Neural crest cell (in vitro differentiated cells): ENCODE measurements at places on chromosomes 6 and 20.

- H3K27me3 ChIP-seq = no peaks in the 10 kb centered on the region
- no peak for DNase-seq
- peaks cover 22% of the 10 kb centered on the region for H3K36me3 ChIP-seq
- no peak overlapping the region for H3K27ac ChIP-seq
- H3K4me1 ChIP-seq = peaks cover 22% of the 10 kb centered on the region
Measured at GRCh38 chr6:157879873-157880254, 56.8 kb downstream of the SNX9 start.

GRCh38 chr6:124056407-124057334 lies 253.0 kb downstream of the NKAIN2 start:
- no peaks in the 10 kb centered on the region for H3K4me1 ChIP-seq
- H3K27ac ChIP-seq = no peak overlapping the region
- no peak for DNase-seq
- H3K27me3 ChIP-seq = no peaks in the 10 kb centered on the region
- H3K36me3 ChIP-seq = no peaks in the 10 kb centered on the region

DNA sequence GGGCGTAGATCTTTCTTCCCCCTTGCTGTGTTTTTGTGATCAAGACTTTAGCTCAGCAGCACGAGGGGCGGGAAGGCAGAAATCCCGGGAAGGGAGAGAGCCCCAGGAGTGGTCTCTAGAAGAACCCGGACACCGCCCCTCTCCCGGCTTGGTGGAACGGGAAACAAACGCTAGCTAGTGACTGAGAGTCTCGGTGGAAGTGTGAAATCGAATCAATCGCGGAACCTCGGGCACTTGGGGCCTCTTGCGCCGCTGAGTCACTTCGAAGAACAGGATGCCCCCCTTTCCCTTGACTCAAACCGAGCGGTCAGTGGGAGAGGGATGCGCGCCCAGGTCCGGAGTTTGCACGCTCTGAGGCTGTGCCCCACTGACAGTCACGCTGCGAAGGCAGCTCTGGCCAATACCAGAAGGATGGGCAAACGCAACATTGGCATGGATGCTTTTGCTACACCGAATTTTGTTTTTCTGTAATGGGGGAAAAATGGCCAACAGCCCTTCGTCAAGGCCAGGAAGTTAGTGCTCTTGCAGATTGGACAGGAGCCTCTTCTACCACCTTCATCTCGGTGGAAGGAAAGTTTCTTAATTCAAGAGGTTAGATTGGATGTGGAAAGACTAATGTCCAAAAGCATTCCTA lies 1.6 kb upstream of the OLIG3 start:
- H3K27ac ChIP-seq = no peak overlapping the region
- peak overlapping the region; percentile 20 for H3K4me3 ChIP-seq

- DNase-seq = no peak
- H3K27ac ChIP-seq = no peak overlapping the region
- no peaks in the 10 kb centered on the region for H3K36me3 ChIP-seq
- peaks cover 19% of the 10 kb centered on the region for H3K4me1 ChIP-seq
Measured at GRCh38 chr20:11056414-11056813, 382.6 kb upstream of the JAG1 start.

- H3K36me3 ChIP-seq = no peaks in the 10 kb centered on the region
- no peak for DNase-seq
- no peaks in the 10 kb centered on the region for H3K27me3 ChIP-seq
- peaks cover 10% of the 10 kb centered on the region for H3K4me1 ChIP-seq
Measured at GRCh38 chr6:137926985-137927384, 59.9 kb downstream of the TNFAIP3 start.

DNA sequence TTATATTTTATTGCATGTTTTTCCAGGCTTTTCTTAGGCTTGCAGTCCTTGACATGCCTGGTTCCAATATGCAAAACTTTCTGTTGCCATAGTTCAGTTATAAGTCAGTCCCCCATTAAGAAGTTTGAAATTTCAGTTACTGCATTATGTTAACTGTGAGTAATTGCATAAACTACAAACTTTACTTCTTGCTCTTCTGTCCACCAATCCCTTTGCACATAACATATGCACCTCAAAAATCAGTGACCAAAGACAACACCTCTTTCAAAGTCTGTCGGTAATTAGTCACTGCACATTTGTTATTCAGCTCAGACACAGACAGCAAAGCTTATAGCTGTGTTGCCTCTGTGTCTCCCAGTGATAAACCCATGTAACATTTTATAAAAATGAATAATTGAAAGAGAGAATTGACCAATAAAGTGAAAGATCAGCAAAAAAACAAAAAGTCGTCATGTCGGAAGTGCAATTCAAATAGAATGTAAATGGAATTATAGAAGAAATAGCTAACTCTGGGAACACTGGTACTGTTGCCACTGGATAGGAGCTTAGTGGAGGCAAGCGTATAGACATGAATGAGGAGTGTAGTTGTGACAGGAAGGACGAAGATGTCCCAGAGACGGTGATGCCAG lies 50.3 kb upstream of the BTBD3 start:
- no peak overlapping the region for H3K27ac ChIP-seq
- H3K4me1 ChIP-seq = peaks cover 4% of the 10 kb centered on the region
- H3K36me3 ChIP-seq = no peaks in the 10 kb centered on the region

GRCh38 chr6:75115481-75115880 lies 90.4 kb downstream of the COL12A1 start:
- no peak overlapping the region for H3K27ac ChIP-seq
- H3K4me3 ChIP-seq = no peak overlapping the region
- no peaks in the 10 kb centered on the region for H3K27me3 ChIP-seq
- peaks cover 2% of the 10 kb centered on the region for H3K36me3 ChIP-seq

DNA sequence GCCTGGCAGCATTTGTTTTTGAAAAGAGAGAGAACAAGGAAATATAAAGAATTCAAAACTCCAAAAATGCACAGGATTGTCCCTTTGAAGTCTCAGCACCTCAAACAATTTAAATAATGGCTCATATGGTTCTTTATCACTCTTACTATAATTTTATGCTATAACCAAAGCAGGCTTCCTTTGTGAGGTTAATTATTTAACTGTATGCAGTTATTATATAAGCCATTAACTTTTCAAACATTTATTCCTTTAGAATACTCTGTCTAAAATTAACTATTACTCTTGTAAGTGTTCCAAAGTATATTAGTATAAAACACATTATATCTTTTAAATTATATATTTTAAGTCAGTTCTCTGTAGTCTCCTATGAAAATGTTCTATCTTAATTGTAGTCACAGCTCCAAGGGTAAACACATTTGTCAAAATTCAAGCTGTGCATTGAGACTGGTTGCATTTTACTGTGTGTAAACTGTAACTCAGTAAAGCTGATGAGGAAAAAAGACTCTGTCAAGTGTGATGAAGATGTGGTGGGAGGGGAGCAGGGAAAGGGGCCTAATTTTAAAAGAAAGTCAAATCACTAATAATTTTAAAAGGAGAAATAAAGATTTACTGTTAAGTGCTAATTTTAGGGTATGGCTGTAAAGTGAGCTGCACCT lies 20.0 kb upstream of the PLAGL1 start:
- peaks cover 3% of the 10 kb centered on the region for H3K36me3 ChIP-seq
- DNase-seq = no peak
- H3K27ac ChIP-seq = no peak overlapping the region

DNA sequence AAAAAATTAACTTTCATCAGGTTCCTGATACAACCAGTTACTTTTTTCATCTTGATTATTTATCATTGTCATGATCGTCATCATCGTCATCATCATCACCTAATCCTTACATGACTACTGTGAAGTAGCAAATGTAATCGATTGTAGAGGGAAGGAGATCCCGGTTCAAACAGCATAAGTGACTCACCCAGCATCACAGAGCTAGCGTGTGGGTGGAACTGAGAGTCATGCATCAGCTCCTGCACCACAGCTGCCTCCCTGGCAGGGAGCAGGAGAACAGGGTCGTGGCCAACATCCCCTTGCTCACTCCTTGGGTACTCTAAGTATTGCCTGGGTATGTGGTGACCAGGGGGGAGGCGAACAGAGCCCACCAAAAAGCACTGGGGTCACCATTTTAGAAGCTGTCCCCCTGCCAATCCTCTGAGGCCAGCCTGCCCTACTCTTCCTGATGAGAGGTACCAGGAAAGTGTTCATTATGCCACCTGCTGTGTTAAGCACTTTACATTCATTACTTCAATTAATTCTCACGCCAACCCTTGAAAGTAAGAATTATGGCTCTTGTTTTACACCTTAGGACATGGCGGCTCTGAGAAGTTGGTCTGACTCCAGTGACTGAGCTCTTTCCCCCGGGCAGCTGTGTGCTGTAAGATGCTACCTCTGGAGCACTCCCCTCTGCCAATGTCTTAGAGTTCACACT lies 425.2 kb downstream of the CD83 start:
- H3K36me3 ChIP-seq = no peaks in the 10 kb centered on the region
- no peak overlapping the region for H3K27ac ChIP-seq
- H3K4me3 ChIP-seq = no peak overlapping the region

DNA sequence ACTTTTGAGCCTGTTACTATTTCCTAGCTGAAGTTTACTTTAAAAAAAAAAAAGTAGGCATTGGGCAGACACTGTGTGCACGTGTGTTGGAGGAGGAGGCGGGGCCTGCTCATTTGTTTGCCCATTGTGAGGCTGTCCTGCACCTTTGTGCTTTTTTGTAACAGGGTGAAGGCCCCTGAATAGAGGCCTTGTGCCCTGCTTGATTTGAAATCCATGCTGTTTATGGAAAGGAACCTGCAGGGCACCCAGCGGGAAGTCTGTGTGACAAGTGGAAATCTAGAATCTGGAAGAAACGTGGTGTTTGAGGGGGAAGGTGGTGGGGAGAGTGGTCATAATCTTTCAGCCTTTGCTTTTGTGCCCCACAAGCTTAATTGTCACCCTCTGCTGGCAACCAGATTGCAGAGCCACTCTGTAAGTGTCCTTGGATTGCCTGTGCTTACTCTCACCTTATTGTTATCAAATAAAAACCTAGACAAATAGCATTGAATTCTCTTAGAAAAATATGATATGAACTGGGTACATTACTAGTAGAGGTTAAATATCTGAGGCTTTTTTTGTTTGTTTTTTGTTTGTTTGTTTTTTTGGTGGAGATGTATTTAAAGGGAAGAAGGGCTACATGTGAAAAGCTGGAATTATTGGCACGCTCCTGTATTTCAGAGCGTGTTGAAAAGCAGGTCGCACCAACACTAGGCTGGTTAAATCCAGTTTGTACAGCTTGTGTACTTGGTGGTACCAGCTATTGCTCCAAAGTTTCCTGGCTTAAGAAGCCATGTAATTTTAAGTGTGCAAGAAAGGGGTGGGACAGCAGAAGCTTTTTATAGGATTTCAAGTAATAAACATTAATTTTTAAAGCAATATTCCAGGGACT lies 156.3 kb downstream of the ARID1B start:
- peak overlapping the region; percentile 21 for H3K4me3 ChIP-seq
- H3K27ac ChIP-seq = no peak overlapping the region
- peaks cover 5% of the 10 kb centered on the region for H3K27me3 ChIP-seq
- peak; percentile 23 for DNase-seq
- peaks cover 18% of the 10 kb centered on the region for H3K36me3 ChIP-seq
- H3K4me1 ChIP-seq = peaks cover 29% of the 10 kb centered on the region

GRCh38 chr6:17930321-17930993 lies 57.0 kb downstream of the KIF13A start:
- no peak for DNase-seq
- no peak overlapping the region for H3K27ac ChIP-seq
- H3K4me3 ChIP-seq = no peak overlapping the region
- H3K4me1 ChIP-seq = peaks cover 31% of the 10 kb centered on the region

- H3K4me3 ChIP-seq = no peak overlapping the region
- no peak overlapping the region for H3K27ac ChIP-seq
- H3K4me1 ChIP-seq = peaks cover 11% of the 10 kb centered on the region
- no peak for DNase-seq
- no peaks in the 10 kb centered on the region for H3K36me3 ChIP-seq
Measured at GRCh38 chr20:58639182-58640146, 11.6 kb upstream of the STX16 start.

GRCh38 chr20:16860914-16861313 lies 112.8 kb downstream of the OTOR start:
- no peak for DNase-seq
- H3K36me3 ChIP-seq = peaks cover 4% of the 10 kb centered on the region
- H3K4me3 ChIP-seq = no peak overlapping the region
- no peaks in the 10 kb centered on the region for H3K27me3 ChIP-seq

DNA sequence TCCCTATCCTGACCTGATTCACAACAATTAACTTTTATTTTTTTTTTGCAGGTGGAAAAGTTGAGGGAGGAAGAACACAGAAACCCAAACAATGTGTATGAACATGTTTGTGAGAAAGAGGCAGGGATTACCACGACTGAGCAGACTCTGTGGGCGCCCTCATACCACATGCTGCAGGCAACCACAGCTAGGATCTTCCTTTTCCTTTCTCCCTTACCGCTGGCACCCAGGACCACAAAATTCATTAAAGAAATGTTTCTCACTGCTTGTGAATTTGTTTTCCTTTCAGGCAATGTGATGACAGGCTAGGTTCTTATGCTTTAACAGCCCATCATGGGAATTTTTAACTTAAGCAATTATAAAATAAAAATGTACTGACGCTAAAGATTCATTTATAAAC lies 287.1 kb downstream of the GMDS start:
- H3K27ac ChIP-seq = no peak overlapping the region
- H3K27me3 ChIP-seq = no peaks in the 10 kb centered on the region
- H3K4me1 ChIP-seq = peaks cover 4% of the 10 kb centered on the region

DNA sequence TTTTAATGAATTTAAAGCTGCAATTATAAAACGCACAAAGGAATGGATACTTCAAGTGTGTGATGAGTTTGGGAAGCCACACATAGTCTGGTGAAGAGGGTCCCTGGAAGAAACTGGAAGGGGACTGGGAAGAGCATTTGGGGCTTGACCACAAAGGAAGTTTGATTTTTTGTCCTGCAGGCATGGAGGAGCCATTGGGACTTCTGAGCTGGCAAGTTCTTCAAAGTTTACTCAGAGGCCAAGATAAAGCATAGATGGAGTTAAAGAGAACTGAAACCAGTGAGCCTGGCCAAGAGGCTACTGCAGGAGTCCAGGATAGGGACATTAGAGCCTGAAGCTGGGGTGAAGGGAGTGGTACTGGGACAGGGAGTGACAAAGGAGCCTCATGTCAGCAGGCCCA lies 95.0 kb downstream of the AIG1 start:
- H3K36me3 ChIP-seq = peaks cover 2% of the 10 kb centered on the region
- H3K27me3 ChIP-seq = no peaks in the 10 kb centered on the region
- peaks cover 15% of the 10 kb centered on the region for H3K4me1 ChIP-seq
- DNase-seq = no peak
- H3K4me3 ChIP-seq = no peak overlapping the region

DNA sequence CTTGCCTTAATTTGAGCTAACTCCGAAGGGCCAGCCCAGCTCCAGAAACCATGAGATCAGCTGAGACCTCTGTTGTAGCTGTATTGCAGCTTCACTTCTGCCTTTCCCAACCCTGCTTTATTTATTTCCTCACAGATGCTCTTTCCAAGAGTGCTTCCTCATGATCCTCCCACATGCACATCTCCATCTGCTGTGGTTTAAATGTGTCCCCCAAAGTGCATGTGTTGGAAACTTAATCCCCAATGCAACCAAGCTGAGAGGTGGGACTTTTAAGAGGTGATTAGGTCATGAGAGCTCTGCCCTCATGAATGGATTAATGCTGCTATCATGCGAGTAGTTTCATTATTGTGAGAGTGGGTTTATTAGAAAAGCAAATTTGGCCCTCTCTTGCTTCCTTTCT lies 164.4 kb upstream of the TAB2 start:
- H3K36me3 ChIP-seq = no peaks in the 10 kb centered on the region
- no peak overlapping the region for H3K4me3 ChIP-seq
- no peak for DNase-seq
- no peaks in the 10 kb centered on the region for H3K27me3 ChIP-seq
